ENCODE measurements at places on chromosomes 7 and 10. TPM values are rescaled to one million over a fixed set of nuclear protein-coding genes. Genes with fewer than 3 reads are reported as not detected.

The EPO gene
- not detected for total RNA-seq

The ANKRD1 gene
- total RNA-seq = not detected

DNA sequence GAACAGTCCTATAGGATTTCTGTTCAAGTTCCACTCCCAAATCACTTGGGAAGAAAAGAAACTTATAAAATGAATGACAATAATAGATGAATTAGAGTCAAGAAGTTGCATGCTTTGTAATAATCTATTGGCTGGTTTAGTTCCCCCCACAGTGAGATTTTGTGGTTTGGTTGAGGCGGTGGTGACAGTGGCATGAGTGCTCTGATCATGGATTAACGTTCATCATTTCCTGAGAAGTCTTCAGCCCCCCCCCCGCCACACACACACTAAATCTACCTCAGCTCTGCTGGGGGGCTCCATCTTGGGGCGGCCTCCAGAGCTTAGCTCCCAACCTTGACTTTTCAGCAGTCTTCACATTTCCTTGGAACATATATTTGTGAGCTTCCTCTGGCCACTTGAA, 121.7 kb downstream of the ABCA13 start:
- no peak for DNase-seq

The TRIM50 gene
- not detected for total RNA-seq

GRCh38 chr10:82192665-82193064, 317.7 kb downstream of the NRG3 start:
- DNase-seq = no peak

- no peak for DNase-seq
Observed at GRCh38 chr10:110413049-110413783, 84.5 kb upstream of the DUSP5 start.
